ENCODE measurements at places on chromosomes 1 and 21. TPM values are rescaled to one million over a fixed set of nuclear protein-coding genes. Genes with fewer than 3 reads are reported as not detected.

PPIAL4G gene
- 0.09 TPM for total RNA-seq

DNA sequence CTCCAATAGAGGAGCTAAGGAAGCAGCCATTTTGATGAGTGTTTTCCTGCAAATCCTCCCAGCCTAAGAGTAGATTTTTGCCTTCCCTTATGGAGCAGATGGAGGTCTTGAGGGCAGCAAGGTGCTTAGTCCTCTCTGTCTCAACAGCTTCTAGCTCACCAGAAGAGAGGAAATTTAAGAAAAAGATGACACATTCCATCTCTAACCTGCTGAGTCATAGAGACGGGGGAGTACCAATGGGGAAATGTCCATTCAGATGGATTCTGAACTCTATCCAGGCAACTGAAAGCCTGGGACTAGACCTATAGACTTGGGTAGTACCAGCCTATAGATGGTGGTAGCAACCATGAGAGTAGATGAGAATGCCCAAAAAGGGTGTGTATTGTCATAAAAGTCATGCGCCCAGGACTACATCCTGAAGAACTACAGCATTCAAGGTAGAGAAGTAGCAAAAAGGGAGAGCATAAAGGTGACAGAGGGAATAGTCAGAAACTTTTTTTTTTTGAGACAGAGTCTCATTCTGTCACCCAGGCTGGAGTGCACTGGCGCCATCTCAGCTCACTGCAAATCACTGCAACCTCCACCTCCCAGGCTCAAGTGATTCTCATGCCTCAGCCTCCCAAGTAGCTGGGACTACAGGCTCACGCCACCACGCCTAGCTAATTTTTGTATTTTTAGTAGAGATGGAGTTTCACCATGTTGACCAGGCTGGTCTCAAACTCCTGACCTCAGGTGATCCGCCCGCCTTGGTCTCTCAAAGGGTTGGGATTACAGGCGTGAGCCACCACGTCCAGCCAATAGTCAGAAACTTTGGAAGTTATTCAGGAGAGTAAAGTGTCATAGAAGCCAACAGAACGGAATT, 10.7 kb upstream of the ELOA start:
- no peak for DNase-seq

- no peak for DNase-seq
These were observed 46.5 kb downstream of the RNF11 start for GRCh38 chr1:51282605-51283004.

- no peak for DNase-seq
These were observed 15.9 kb upstream of the KIF21B start for GRCh38 chr1:201039418-201039817.

GRCh38 chr1:160818207-160818937, 22.4 kb downstream of the LY9 start:
- DNase-seq = no peak

- no peak for DNase-seq
These were observed 150.6 kb upstream of the KCTD3 start for GRCh38 chr1:215416497-215416896.

GRCh38 chr1:12314333-12314903, 84.6 kb downstream of the VPS13D start:
- DNase-seq = no peak

DNA sequence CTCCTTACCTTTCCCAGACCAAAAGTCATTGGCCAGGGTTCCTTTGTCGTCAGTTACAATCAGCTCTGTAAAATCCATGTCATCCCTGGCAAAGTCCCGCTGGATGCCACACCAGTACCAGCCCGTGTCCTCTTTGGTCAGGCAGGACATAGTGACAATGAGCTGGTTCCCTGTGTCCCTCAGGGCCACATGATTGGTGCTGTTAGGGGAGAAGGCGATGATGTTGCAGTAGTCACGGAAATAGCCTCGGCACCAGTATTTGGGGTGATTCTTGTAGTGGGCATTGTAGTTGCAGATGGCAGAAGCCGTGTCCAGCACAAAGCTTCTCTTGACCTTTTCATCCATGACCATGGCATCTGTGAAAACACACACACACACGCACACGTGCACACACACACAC, 14.8 kb downstream of the ADORA3 start:
- no peak for DNase-seq

Measured in mucosa of descending colon (tissue), 3 donors.